ENCODE measurements at places on chromosomes 5 and 9.

DNA sequence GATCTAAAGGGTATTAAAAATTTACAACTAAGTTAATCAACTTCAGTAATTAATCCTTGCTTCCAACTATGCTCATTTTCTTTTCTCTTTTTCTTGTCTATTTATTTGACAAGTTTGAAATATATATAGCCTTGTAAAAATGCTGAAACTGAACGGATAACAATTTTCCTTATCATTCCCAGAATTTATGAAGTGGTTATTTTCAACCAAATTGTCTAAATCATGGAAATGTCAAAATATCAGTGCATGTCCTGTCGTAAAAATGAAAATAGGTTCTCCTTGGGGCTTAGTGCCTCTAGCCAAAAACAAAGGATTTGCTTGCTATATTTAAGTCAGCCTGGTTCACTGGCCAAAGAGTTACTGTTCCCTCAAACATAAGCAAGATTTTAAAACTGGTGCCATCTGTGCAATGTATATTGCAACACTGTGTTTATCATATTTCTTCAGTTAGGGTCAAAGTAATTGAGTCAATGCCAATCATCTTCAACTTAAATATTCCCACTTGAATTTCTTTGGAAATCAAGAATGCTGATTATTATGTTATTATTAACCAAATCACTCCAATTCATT lies 798.3 kb downstream of the MAT2B start:
- no peak for DNase-seq

- DNase-seq, result no peak
Measured at GRCh38 chr5:37494756-37495155, 115.6 kb downstream of the WDR70 start.

GRCh38 chr5:142117579-142118151 lies 9.1 kb downstream of the NDFIP1 start:
- no peak for DNase-seq

- DNase-seq, result no peak
Measured at GRCh38 chr9:28267351-28267750, 694.1 kb upstream of the C9orf72 start.

GRCh38 chr5:36607114-36607571 lies 737 bp downstream of the SLC1A3 start:
- DNase-seq, result no peak

- DNase-seq, result no peak
Measured at GRCh38 chr5:9401786-9402472, 143.9 kb downstream of the SEMA5A start.

GRCh38 chr9:117092582-117092981 lies 322.3 kb downstream of the ASTN2 start:
- no peak for DNase-seq

- no peak for DNase-seq
Measured at GRCh38 chr5:142568283-142568995, 117.5 kb downstream of the FGF1 start.

GRCh38 chr9:133516256-133516960 lies 8.4 kb downstream of the MYMK start:
- DNase-seq, result no peak

- DNase-seq, result no peak
Measured at GRCh38 chr5:175663186-175664184, 5.6 kb downstream of the HRH2 start.

- no peak for DNase-seq
Measured at GRCh38 chr5:172872997-172873491, 39.0 kb downstream of the ERGIC1 start.

DNA sequence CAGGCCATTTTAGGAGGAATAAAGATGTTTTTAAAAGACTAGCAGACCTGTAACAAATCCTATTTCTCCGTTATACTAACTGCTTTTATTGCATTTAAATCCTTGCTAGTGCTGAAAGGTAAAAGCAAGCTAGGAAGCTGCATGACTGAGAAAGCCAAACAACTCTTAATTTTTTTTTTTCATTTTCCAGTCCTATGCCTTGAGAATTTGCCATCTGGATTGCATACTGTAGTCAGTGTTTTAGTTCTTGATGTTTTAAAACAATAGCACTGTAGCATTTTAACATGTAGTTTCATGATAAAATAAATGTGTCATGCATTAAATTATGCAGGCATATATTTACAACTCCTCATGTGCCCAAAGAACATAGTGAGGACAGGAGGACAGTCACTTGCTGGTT lies 108.4 kb upstream of the FGF10 start:
- no peak for DNase-seq

- no peak for DNase-seq
Measured at GRCh38 chr9:99441829-99442228, 219.7 kb downstream of the SEC61B start.

- DNase-seq, result no peak
Measured at GRCh38 chr5:180865981-180866695, 5.1 kb upstream of the ZFP62 start.

DNA sequence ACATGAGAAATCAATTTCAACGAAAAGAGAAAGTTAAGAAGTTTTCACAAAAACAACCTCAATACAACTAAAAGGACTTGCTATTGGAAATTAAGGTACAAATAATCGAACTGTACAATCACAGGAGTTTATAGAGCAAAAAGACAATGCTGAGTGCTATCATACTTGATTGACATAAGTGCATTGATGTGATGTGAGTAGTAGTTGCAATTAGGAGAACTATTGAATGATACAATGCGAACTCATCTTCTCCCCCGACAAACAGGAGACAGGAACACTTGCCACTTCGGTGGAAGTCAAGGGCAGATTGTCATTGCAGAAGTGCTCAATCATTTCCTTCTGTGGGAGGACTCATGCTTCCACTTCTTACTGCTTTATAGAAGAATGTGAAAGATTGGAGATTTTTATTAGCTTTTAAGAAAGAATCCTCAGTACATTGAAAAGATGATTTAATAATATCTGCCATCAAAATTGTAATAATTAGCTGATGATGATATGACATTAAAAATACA lies 276.6 kb upstream of the MPDZ start:
- no peak for DNase-seq

- DNase-seq, result no peak
Measured at GRCh38 chr9:17611917-17612316, 33.1 kb downstream of the SH3GL2 start.

GRCh38 chr5:171162596-171162995 lies 146.5 kb upstream of the TLX3 start:
- no peak for DNase-seq

- no peak for DNase-seq
Measured at GRCh38 chr5:6260846-6261245, 117.5 kb downstream of the MED10 start.

- DNase-seq, result no peak
Measured at GRCh38 chr5:14873093-14873492, 1.5 kb upstream of the ANKH start.

DNA sequence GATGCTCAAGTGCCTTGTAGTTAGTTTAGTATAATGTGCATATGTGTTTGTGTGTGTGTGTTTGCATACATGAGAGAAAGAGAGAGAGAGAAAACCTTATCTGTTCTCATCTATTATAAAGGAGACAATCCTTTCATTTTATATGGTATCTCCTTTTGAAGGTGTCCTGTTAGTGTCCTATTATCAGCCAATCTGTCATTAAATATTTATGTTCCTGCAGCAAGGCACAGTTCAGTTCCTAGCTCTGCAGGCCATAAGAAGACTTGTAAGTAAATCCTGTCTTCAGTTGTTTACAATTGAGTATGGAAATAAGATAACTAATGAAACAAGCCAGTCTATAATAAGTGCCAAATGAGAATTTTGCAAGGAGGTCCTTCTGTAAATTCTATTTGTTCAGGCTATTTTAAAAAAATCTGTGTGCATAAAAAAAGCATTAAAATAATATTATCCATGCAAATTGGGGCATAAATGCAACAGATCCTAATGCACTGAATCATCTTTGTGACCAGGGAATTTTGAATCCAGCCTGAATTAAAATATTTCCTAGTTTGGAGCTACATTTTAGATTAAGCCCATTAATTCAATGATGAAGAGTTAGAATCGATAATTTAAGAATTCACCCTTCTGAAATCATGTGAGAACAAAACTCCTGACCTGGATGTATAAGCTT lies 18.1 kb downstream of the MAP1B start:
- no peak for DNase-seq

DNA sequence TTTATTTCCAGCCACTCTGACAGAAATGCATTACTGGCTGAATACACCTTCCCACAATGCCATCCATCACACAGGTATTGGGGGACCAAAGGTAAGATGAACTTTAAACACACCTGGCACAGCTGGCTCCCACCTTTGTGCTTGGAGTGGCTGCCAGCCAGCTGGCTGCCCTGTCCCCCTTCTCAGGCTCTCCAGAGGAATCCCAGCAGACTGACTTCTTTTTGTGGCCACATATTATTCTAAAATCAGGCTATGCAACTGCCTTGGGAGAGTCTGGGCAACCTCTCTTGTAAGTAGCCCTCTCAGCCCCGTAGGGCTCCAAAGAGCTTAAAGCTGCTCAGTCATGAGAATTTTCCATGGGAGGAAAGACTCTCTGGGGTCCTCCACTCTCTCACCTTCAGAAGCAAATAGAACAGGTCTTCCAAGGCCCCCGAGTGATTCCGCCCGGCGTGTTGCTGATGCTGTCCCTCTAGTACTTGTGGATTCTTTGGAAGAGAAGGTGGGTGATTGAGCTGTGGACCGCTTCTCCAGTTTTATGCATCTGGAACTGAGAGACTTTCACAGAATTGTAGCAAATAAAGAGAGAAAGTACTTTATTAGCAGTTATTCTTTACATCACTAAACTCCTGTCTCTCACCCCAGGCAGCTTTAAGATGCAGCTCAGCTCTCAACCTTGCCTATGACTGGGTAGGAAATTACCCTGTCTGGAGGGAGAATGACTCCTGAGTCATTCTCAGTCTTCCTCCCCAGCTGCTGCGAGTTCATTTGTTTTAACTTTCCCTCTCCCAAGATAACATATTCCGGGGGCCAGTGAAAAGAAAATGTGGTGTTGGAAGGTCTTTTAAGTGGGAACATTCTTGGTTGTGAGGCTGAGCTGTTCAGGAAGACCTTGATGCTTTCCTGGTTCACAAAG lies 159.4 kb upstream of the PITX1 start:
- DNase-seq, result no peak

- DNase-seq, result peak; percentile 16
Measured at GRCh38 chr9:7234144-7234543, 476.4 kb downstream of the KDM4C start.

Measured in stimulated activated CD8-positive, alpha-beta memory T cell treated with anti-CD3 and anti-CD28 coated beads, Interleukin-7, amount 100 ng/mL, for 24 hours (primary cell).